ENCODE measurements at places on chromosomes 16 and 17.

DNA sequence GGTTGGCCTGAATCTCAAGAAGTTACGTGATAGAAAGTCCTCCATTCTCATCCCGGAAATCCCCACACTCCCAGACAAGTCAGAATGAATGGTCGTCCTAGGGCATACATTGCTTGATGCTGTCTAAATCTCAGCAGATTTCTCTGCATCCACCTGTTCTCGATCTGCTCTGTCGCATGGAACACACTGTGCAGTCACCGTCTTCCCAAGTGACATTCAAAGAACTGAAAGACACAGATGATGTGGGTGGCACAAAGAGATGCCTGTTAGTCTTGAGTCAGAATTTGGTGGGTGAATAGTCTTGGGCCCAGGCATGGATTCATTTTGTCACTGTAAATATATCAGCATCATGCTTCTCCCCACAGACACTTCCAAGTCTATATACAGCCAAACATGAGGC lies 518 bp upstream of the KRTAP9-3 start:
- DNase-seq: no peak

GRCh38 chr17:38611872-38612376 lies 6.2 kb upstream of the SRCIN1 start:
- DNase-seq: no peak

GRCh38 chr17:32445971-32446370 lies 1.7 kb downstream of the PSMD11 start:
- peak; percentile 59 for DNase-seq

DNA sequence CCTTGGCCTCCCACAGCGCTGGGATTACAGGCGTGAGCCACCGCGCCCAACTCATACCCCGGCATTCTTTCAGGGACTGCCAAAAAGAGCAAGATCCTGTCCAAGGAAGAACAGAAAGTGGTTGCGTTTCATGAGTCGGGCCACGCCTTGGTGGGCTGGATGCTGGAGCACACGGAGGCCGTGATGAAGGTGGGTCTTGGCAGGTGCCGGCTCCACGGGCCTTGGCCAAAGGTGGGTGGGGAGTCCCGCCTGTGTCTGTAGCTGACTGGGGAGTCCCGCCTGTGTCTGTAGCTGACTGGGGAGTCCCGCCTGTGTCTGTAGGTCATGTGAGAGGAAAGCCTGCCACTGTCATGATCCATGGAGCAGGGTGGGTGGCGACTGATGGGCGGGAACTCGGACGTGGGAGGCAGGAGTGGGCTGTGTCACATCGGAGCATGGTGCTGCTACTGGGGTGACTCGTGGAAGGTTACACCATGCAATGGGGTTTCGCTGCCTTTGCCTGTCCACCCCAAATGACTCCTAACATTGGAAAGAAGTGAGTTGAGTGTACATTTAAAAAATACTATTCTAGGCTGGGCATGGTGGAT lies 10.0 kb upstream of the RPL13 start:
- DNase-seq: peak; percentile 39

DNA sequence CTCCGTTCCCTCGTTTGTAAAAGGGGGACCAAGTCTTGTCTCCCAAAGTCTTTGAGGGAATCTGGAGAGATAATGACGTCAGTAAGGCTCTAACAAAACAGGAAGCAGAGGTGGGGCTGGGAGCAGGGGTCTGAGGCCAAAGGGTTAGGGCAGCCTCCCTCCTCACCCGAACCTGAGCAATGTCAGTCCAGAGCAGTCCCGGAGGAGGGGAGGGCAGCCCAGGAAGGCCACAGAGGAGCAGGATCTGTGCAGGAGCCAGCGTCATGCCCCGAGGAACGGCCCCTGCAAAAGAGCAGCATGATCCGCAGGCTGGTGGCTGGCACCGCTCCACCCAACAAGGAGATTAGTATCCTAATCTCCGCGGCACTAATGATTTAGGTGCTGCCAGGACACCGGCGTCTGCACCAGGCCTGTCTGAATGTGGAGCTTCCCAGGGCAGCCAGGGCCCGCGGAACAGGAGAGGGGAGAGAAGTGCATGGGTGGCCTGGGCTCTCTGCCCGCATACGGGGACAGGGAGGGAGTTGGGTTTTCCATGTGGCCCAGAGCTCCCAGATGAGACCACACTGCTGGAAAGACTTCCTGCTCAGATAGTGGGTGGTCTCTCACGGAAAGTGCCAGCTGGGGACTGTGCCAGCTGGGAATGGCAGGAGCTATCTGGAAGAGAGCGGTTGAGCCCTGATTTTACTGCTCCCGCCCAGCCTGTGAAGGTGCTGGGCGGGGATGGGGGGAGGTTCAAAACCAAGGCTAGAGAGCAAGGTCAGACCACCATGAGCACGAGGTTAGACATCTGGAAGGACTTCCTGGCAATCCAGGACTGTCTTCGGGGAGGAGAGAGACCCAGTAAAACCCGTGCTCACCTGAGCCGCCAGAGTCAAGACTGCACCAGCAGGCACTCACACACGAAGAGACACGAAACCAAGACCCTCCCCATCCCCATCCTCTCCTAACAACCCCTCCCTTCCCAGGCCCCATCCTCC lies 11.0 kb upstream of the KRT17 start:
- DNase-seq: no peak

DNA sequence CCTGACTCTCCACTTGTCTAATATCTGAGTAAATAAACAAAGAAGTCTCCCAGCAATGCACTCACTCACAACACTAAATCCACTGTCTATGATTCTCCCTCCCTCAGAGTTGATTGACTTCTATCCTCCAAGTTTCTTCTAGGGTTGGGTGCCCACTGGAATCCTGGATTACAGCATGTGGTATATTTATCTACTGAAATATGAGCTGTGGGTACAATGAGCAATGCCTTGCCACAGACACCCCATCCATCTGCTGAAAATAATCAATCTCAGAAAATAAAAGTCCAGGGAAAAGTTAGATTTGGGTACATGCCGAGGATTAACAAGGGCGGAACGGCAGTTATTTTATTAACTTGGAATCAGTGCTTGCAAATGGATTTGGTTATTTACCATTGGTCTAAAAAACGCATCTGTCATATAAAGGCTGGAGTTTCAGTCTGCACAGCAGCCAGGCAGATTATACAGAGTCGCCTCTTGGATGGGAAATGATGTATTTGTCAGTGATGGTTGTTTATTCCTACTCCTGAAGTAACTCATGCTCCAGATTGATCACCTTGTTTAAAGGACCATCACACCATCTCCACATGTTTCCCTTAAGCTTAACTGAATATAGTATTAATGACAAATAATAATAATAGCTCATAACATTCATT lies 193.9 kb upstream of the SOX9 start:
- no peak for DNase-seq

DNA sequence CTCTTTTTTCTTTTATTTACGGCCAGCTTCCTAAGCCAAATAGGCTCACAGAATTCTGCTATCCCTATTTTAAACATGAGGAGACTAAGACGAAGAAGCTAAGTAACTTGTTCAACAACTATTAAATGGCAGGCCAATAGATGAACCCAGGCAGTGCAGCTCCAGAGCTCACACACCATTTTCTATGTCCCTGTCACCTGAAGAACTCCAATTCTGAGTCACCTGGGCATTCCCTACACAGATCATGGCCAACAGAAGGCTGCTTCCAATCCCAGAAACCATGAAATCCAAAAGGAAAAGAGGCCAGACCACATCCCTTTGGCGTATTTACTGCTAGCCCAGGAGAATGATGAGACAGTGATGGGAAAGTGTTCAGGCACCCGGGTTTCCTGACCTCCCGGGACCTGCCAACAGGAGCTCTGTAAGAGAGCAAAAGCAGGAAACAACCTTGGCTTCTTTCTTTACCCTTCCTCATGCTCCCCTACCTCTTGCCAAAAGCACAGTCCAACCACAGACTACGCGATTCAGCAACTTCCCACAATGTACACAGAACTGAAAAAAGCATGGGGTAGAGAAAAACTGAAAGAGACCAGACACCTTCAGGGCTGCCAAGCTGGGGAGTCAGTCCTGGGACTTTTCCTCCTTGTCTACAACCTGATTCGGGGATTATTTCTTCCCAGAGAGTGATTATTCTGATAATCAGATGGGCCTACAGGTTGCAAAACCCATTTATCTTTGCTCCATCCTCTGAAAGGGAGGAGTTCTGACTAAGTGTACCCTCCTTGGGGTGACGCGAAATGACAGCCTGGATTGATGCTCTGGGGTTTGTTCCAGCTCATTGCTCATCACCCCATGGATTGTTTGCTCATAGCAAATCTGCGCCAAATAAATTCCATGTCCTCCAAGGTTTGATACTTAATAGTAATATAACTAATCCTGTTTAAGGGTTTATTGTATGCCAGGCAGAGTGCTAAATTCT lies 47.8 kb upstream of the HAS3 start:
- no peak for DNase-seq

DNA sequence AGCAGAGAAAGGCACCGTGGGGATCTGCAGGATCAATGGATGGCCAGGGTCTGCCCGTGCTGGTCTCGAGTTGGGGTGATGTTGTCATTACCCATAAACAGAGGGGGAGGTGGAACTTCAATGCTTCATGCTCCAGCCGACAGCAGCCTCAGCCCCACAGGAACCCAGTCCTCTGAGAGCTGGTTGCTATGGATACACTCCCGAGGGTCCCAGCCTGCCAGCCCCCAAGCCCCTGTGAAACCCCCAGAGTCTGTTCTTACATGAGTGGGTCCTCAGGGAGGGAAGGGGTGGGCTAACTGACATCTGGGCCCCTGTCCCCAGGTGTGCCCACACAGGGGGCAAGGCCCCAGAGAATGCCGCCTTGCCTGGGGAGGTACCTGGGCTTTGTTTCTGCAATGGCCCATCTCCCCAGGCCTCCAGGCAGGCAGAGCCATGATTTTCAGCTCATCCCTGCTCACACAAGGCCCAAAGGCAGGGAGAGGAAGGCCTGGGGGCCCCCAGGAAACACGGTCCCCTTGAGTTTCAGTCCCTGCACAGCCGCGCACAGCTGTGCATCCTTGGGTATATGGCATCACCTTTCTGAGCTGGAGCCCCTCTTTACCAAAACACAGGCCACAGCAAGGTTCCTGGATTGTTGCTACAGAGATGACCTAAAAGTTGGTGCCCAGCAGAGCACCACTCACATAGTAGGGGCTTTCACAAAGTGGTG lies 223.7 kb downstream of the ZNF423 start:
- DNase-seq: no peak

DNA sequence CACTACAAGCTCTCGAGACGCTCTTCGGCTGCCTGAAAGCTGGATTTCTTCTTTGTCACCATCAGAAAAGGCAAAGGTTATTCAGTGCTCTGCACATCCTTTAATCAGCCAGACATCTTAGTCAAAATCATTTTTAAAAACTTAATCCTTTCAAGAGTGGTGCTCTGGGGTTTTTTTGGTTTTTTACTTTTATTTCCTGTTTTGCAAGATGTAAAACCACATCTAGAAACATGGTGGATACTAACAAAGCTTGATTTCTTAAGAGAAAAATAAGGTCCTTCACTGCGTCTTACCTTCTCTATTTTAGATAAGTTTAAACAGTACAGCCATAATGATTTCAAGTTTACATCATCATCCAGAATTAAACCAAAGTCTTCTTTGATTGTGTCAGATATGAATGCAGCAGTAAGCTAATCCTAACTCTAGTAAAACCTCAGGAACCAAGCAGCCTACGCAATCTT lies 6.3 kb downstream of the ANKRD11 start:
- DNase-seq: peak; percentile 53

DNA sequence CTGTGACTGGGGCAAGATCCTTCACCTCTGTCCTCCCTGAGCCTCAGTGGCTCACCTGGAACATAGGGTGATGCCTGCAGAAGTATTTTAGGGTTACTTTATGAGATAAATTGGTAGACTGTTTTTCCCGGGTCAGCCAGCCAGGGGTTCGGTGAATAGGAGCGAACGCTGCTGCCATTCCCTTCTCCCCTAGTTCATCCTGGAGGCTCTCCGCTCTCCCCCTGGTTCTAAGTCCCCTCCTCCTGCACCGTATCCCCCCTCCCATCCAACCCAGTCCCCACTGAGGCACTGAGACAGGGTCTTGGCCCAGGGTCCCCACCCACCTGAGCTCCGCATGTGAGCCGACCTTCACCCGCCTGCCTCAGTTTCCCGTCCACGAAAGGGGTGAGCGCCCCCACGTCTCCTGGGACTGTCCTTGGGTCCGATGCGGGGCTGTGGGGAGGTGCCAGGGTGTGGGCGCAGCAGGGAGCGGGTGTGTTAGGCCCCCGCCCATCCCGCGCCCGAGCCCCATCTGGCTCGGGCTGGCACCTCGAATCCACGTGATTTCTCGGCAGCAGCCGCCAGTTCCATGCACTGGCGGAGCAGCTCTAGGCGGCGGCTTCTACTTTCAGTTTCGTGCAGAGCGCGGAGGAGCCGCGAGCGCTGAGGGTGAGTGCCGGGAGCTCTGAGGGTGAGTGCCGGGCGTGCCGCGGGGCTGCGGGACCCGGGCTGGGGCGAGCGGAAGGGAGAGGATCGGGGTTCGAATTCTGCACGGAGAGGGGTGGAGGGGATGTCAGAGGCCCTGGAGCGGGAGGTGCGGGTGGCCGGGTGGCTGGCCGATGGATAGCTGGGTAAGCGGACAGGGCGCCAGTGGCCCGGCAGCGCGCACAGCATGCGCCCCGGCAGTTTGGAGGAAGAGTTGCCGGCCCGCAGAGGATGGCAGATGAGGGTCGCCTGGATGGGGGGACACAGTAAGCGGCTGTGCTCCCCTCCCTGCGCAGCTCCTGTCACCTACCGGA lies at the start of gene NLRC5:
Gene NLRC5 (plus strand): TSS at position 610 of the 998 bp plus-strand sequence. CDS start 31,156 bp downstream, outside the sequence.
- peak; percentile 89 for DNase-seq

DNA sequence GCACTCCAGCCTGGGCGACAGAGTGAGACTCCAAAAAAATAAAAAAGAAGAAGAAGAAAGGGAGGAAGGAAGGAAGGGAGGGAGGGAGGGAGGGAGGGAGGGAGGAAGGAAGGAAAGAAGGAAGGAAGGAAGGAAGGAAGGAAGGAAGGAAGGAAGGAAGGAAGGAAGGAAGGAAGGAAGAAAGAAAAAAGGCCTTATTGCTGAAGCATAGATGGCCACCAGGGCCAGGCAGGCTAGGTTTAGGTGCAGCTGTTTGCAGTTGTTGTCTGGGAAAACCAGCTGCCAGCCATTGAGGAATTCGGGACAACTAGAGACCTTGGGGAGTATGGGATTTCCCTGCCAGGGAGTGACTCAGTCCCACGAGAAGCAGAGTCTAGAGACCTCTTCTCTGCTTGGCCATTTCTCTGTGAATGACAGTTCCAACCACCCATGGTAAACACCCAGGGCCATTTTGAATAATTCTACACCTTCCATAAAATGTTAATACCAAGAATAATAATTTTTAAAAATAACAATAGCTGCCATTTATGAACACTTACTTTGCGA lies 31.0 kb downstream of the SCNN1B start:
- DNase-seq: no peak

- DNase-seq: no peak
Measured at GRCh38 chr17:50946891-50947781, 81.0 kb upstream of the TOB1 start.

All from inflammatory macrophage treated with lipopolysaccharide for 1 hour (primary cell).